ENCODE measurements at places on chromosomes 7 and 10. TPM values are rescaled to one million over a fixed set of nuclear protein-coding genes. Genes with fewer than 3 reads are reported as not detected.
A peak's percentile ranks its signal among the peaks of the same experiment; 100 is the strongest.

DNA sequence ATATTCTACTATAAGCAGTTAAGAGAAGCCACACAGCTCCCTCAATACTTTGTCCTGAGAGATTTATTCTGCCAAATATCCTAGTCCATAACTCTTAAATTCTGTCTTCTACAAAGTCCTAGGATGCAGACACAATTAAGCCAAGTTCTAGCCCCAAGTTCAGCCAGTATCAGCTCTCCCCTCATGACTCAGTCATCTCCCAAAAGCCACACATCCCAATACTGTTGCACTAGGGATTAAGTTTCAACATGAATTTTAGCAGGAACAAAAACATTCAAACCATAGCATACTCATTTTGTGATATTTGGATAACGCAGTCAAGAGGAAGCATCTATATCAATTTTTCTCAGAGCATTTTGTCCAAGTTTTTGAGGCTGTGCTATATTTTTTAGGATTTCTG, 277.4 kb downstream of the FZD1 start:
- no peaks in the 10 kb centered on the region for H3K4me1 ChIP-seq
- H3K36me3 ChIP-seq, result no peaks in the 10 kb centered on the region
- no peak overlapping the region for H3K4me3 ChIP-seq

DNA sequence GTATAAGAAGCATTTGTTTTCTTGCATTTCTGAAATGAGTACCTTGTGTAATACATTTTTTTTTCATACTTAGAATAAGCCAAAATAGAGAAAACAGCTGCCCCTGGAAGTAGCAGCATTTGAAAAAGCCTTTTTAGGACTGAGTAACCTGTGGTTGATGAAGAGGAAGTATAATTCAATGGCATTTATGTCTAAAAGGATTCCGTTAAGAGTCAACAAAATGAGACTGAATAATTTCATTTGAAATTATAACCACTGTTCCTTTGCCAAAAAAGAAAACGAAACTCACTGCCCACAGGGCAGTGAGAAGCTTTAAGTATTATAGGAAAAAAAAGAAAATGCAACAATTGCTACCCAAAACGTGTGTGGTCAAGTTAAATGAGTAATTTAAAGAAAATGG, 705.6 kb upstream of the PHF14 start:
- no peaks in the 10 kb centered on the region for H3K4me1 ChIP-seq
- H3K27ac ChIP-seq, result no peak overlapping the region
- H3K27me3 ChIP-seq, result no peaks in the 10 kb centered on the region
- no peak for DNase-seq
- no peaks in the 10 kb centered on the region for H3K36me3 ChIP-seq
- H3K4me3 ChIP-seq, result no peak overlapping the region

- H3K27me3 ChIP-seq, result no peaks in the 10 kb centered on the region
- peaks cover 54% of the 10 kb centered on the region for H3K4me1 ChIP-seq
- peaks cover 64% of the 10 kb centered on the region for H3K36me3 ChIP-seq
- H3K27ac ChIP-seq, result peak overlapping the region; percentile 97
Measured at GRCh38 chr7:87876869-87877234, 559 bp downstream of the DBF4 start.

DNA sequence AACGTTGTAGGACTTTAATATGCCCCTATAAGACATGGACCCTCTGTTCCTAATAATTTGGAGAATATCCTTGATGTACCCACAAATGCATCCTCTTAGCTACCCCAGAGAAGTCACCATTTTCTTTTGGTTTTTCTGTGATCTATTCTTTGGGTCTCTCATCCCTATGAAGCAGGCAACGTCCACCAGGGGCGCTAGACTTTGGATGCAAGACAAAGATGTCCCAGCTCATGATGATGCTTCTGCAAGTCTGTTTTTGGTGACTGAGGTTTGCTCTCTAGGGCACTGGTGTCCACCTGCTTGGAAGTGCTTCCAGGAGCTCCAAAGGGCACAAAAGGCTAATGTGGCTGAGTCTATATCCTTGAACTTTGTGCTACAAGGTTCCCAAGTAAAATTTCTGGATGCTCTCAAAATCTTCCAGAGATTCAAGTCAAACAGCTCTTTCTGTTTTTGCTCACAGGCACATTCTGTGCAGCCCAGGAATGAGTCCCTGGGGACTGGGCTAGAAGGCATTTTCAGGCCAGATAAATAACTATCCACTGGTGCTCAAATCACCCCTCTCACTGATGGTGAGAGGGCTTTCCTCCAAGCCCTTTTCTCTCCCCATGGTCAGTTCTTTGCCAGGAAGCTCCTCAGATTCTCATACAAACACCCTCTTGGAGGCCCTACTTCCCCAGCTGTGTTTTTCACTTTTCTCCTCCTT, 166.4 kb downstream of the C7orf25 start:
- no peak overlapping the region for H3K27ac ChIP-seq
- no peaks in the 10 kb centered on the region for H3K36me3 ChIP-seq
- H3K4me1 ChIP-seq, result no peaks in the 10 kb centered on the region
- no peaks in the 10 kb centered on the region for H3K27me3 ChIP-seq

- no peak overlapping the region for H3K27ac ChIP-seq
- DNase-seq, result no peak
- H3K4me3 ChIP-seq, result no peak overlapping the region
- H3K4me1 ChIP-seq, result no peaks in the 10 kb centered on the region
- H3K36me3 ChIP-seq, result no peaks in the 10 kb centered on the region
- H3K27me3 ChIP-seq, result no peaks in the 10 kb centered on the region
Measured at GRCh38 chr10:123633636-123634035, 32.5 kb upstream of the GPR26 start.

DNA sequence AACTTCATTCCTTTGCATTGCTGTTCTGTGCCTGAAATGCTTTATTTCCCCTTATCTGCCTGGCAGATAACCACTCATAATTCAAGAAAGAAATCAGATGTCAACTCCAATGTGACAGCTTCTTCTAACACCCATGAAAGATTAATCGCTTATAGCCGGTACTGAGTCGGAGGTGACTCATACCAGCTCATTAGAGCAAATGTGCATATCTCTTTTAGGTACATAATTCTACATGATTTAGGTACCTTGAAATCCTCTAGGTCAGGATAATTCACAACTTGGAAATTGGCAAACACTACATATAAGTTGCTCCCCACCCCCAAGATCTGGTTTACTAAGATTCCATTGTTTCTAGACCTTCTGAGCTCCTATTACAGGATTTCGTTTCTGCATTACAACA, 554.4 kb upstream of the SORCS1 start:
- H3K27me3 ChIP-seq, result no peaks in the 10 kb centered on the region
- no peaks in the 10 kb centered on the region for H3K36me3 ChIP-seq
- no peaks in the 10 kb centered on the region for H3K4me1 ChIP-seq
- H3K4me3 ChIP-seq, result no peak overlapping the region
- no peak overlapping the region for H3K27ac ChIP-seq

- no peaks in the 10 kb centered on the region for H3K27me3 ChIP-seq
- peaks cover 23% of the 10 kb centered on the region for H3K4me1 ChIP-seq
- DNase-seq, result no peak
- no peak overlapping the region for H3K4me3 ChIP-seq
- peaks cover 82% of the 10 kb centered on the region for H3K36me3 ChIP-seq
Measured at GRCh38 chr7:139026551-139026950, 9.3 kb downstream of the ZC3HAV1L start.

GRCh38 chr10:69730251-69731156, 71.2 kb upstream of the COL13A1 start:
- DNase-seq, result no peak
- no peaks in the 10 kb centered on the region for H3K36me3 ChIP-seq
- H3K4me1 ChIP-seq, result peaks cover 23% of the 10 kb centered on the region
- no peak overlapping the region for H3K4me3 ChIP-seq
- H3K27ac ChIP-seq, result no peak overlapping the region
- H3K27me3 ChIP-seq, result peaks cover 13% of the 10 kb centered on the region

- H3K4me1 ChIP-seq, result peaks cover 35% of the 10 kb centered on the region
- no peak overlapping the region for H3K27ac ChIP-seq
- no peak for DNase-seq
- peaks cover 12% of the 10 kb centered on the region for H3K27me3 ChIP-seq
- H3K36me3 ChIP-seq, result no peaks in the 10 kb centered on the region
Measured at GRCh38 chr10:114908896-114909295, 29.1 kb upstream of the TRUB1 start.

- no peak overlapping the region for H3K4me3 ChIP-seq
- peaks cover 6% of the 10 kb centered on the region for H3K4me1 ChIP-seq
- no peaks in the 10 kb centered on the region for H3K36me3 ChIP-seq
- H3K27me3 ChIP-seq, result no peaks in the 10 kb centered on the region
- H3K27ac ChIP-seq, result no peak overlapping the region
- DNase-seq, result no peak
Measured at GRCh38 chr10:89792187-89792586, 90.8 kb downstream of the KIF20B start.

GRCh38 chr7:52749880-52750279, 285.6 kb upstream of the POM121L12 start:
- no peaks in the 10 kb centered on the region for H3K36me3 ChIP-seq
- DNase-seq, result no peak
- no peak overlapping the region for H3K27ac ChIP-seq
- H3K4me3 ChIP-seq, result no peak overlapping the region
- no peaks in the 10 kb centered on the region for H3K27me3 ChIP-seq

GRCh38 chr10:36313142-36313541, 671.0 kb upstream of the FZD8 start:
- no peak overlapping the region for H3K27ac ChIP-seq
- DNase-seq, result no peak
- H3K4me1 ChIP-seq, result no peaks in the 10 kb centered on the region
- no peaks in the 10 kb centered on the region for H3K36me3 ChIP-seq
- no peak overlapping the region for H3K4me3 ChIP-seq

GRCh38 chr7:69653806-69654205, 55.5 kb downstream of the AUTS2 start:
- H3K27me3 ChIP-seq, result no peaks in the 10 kb centered on the region
- H3K4me3 ChIP-seq, result no peak overlapping the region
- no peak overlapping the region for H3K27ac ChIP-seq
- DNase-seq, result no peak
- no peaks in the 10 kb centered on the region for H3K36me3 ChIP-seq

- DNase-seq, result no peak
- peaks cover 10% of the 10 kb centered on the region for H3K36me3 ChIP-seq
- H3K4me1 ChIP-seq, result peaks cover 29% of the 10 kb centered on the region
- no peak overlapping the region for H3K27ac ChIP-seq
- H3K4me3 ChIP-seq, result no peak overlapping the region
Measured at GRCh38 chr10:74151879-74152722, 1.1 kb downstream of the ADK start.

ZNF117 gene
- 3.5 TPM for total RNA-seq

TCF7L2 gene
- 0.76 TPM for total RNA-seq

ADRB1 gene
- not detected for total RNA-seq

PNLIPRP1 gene
- total RNA-seq, result not detected

CALHM1 gene
- not detected for total RNA-seq

PTEN gene
- total RNA-seq, result 48.5 TPM

FBXL13 gene
- 0.76 TPM for total RNA-seq

LRMDA gene
- total RNA-seq, result not detected

Measured in activated T-helper 2 cell treated with anti-CD3 and anti-CD28 coated beads, Interferon-gamma antibody, Interleukin-2, Interleukin-4, amounts not matched to agents 10 μg/mL and 5 μg/mL and 100 μg/mL, durations not matched to agents 14 hours and 24 hours and 36 hours (primary cell).